Activated CD8-positive, alpha-beta memory T cell treated with anti-CD3 and anti-CD28 coated beads for 1 hour (primary cell): ENCODE measurements at places on chromosomes 13 and 19.

DNA sequence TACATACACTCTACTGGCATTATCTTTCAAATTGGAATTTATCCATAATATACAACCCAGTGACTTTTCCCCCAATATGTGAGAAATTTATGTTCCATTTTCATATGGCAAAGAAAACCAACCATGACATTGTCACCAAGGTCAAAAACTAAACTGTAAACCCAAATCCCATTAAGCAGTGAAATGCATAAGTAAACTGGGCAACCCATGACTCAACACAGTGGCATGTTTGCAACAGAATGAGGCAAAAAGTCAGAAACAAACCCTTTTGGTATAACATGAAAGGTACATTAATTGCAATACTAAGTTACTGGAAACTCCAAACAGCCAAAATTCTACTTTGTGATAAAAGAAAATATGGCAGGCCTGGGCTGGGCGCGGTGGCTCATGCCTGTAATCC is 4.9 kb downstream of the ZNF878 start:
- DNase-seq, result no peak

GRCh38 chr13:20566468-20566897 is 474 bp upstream of the IFT88 start:
- no peak for DNase-seq

GRCh38 chr19:6697291-6697690 is 23.2 kb downstream of the C3 start:
- DNase-seq, result no peak

- no peak for DNase-seq
These were observed 1.1 kb upstream of the GTF3A start for GRCh38 chr13:27423333-27423732.

GRCh38 chr13:41561170-41561569 is 103.8 kb downstream of the RGCC start:
- no peak for DNase-seq

- DNase-seq, result no peak
These were observed 73.3 kb downstream of the FGF9 start for GRCh38 chr13:21744149-21744548.

DNA sequence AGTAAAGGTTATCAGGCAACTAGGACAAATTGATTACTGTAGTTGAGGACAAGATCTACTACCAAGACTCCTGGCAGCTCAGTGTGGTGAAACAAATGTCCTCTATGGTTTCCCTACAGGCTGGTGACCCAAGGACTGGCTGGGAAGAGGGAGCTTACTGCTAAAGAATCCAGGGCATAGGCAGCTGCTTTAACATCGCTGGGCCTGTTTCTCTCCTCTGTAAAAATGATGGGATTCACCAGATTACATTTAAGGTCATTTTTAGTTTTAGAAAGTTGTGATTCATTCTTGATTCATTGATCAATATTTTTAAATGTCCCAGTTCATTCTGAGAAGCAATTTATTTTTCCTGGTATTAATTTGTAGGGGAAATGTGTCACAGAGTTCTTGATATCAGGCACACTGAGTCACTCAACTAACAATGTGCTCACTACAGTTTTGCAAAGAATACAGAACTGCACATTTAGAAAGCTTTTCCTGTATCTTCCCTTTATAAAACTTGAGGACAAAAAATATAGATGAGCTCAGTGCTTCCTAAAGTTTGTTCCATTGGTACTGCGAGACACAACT is 19.6 kb upstream of the FAM124A start:
- DNase-seq, result no peak

DNA sequence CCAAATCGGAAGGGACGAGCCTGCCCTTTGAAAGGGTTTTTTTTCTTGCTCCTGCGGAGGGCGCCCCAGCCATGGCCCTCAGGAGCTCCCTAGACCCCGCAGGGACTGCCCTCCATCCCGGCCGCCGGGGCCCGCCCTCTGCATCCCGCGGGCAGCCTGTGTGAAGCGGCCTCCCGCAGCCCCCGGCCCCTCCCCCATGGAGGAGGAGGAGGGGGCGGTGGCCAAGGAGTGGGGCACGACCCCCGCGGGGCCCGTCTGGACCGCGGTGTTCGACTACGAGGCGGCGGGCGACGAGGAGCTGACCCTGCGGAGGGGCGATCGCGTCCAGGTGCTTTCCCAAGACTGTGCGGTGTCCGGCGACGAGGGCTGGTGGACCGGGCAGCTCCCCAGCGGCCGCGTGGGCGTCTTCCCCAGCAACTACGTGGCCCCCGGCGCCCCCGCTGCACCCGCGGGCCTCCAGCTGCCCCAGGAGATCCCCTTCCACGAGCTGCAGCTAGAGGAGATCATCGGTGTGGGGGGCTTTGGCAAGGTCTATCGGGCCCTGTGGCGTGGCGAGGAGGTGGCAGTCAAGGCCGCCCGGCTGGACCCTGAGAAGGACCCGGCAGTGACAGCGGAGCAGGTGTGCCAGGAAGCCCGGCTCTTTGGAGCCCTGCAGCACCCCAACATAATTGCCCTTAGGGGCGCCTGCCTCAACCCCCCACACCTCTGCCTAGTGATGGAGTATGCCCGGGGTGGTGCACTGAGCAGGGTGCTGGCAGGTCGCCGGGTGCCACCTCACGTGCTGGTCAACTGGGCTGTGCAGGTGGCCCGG is 815 bp downstream of the MAP3K10 start:
- no peak for DNase-seq

GRCh38 chr19:3464587-3465235 is 15.6 kb downstream of the SMIM24 start:
- no peak for DNase-seq

DNA sequence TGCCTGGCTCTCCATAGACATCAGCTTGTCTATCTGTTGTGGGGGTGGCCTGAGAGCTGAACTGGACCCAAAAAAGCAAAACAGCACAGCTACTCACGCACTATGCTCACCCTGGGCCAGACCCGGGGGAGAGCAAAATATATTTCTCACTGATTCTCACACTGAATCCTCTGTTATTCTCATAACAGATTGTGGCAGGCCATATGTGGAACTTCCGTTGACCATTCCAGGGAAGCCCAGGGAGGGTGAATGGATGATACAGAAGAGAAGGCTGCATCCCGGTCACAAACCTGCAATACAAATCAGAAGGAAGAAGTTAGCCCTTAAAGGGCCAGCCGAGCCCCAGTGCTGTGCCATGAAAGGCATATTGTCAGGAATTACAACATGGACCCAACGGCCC is 362.5 kb downstream of the ZNF536 start:
- no peak for DNase-seq

- no peak for DNase-seq
These were observed 10.0 kb downstream of the CAMSAP3 start for GRCh38 chr19:7605490-7606222.

DNA sequence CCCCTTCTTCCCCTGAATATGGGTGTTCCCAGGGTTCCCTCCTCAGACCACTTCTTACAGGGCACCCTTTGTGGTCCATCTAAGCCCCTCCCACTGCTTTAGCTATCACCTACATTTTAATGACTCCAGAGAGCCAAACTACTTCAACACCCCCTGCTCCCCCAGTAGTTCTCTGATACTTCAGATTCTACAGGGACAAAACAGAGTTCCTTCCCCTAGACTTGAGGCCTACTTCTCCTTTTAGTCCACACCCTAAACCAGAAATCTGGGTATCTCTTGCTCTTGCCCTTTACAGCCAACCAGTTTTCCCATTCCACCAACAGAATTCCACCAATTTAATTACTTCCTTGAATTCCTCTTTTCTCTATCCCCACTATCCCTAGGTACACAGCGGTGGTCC is 107.2 kb downstream of the KCNRG start:
- DNase-seq, result no peak

- no peak for DNase-seq
These were observed 56.1 kb downstream of the ALOX5AP start for GRCh38 chr13:30791354-30792001.

- DNase-seq, result no peak
These were observed 86.3 kb downstream of the LRCH1 start for GRCh38 chr13:46639033-46639981.

GRCh38 chr13:41199079-41199478 is 4.7 kb upstream of the KBTBD7 start:
- no peak for DNase-seq

DNA sequence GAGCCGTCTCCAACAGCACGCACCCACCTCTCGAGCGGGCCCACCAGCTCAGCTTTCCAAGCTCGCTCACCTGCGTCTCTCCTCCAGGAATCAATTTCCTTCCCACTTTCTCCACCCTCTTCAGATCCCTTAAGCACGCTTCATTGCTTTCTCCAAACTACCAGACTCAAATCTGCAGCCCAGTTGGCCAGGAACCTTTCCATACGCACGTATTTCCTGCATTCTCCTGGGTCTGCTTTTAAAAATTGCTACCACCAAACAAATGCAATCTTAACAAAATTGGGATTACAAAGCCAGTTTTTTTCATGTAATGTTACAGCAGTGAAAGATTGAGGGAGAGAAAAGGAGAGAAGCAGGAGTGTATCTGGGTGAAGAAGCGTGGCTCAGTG is 1.5 kb downstream of the ENOX1 start:
- no peak for DNase-seq

DNA sequence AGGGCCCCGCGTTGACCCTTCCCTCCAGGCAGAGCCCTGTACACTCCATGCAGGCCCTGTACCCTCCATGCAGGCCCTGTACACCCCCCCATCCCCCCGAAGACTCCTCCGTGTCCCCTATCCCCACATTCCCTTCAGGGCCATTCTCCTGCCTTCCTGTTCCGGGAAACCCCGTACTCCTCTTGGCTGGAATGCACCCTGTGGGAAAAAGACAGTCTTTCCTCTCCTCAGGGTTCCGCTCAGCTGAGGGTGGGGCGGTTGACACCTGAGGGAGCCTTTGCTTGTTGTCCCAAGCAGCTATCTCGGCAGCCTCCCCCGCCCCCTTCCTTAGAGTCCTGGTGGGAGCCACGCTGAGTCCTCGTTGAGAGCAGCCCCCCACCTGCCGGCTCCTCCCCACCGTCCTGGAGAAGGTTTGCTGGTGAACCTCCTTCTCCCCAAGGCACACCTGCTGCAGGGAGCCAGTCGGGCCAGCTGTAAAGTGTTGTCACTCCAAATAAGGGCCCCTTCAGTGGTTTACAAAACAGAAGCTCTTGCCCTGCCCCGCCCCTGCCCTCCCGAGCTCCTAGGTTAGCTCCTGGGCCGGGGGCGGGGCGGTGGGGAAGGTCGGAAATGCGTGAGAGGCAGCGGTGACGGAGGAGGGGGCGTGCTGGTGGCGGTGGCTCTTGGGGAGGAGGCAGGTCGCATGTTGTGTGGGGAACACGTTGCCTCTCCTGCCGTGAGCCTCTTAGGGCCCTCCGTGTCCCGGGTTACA is 1.5 kb downstream of the GNA11 start:
- DNase-seq, result peak; percentile 60

- DNase-seq, result no peak
These were observed 10.0 kb upstream of the FLT3 start for GRCh38 chr13:28110414-28110813.

DNA sequence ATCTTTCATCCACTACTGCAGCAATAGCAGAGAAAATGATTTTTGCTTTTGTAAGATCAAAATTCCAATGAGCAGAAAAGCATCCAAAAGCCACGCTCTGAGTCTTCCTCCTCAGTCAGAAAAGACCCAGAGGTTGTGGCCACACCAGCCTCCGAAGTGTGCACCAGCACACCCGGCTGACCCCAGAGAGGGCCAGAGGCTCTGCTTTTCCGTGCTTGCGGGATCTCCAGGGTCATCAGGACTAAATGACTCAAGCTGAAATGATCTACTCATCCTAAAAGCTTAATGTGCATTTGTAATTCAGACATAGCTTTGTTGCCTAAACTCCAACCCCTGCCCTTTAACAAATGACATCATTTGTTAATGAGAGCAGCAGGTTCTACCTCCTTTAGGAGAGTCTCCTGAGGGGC is 16.5 kb downstream of the RXFP2 start:
- no peak for DNase-seq

GRCh38 chr13:50080911-50081678 is 65.9 kb downstream of the KCNRG start:
- DNase-seq, result no peak

- no peak for DNase-seq
These were observed 8.5 kb upstream of the QTRT1 start for GRCh38 chr19:10692673-10693264.

DNA sequence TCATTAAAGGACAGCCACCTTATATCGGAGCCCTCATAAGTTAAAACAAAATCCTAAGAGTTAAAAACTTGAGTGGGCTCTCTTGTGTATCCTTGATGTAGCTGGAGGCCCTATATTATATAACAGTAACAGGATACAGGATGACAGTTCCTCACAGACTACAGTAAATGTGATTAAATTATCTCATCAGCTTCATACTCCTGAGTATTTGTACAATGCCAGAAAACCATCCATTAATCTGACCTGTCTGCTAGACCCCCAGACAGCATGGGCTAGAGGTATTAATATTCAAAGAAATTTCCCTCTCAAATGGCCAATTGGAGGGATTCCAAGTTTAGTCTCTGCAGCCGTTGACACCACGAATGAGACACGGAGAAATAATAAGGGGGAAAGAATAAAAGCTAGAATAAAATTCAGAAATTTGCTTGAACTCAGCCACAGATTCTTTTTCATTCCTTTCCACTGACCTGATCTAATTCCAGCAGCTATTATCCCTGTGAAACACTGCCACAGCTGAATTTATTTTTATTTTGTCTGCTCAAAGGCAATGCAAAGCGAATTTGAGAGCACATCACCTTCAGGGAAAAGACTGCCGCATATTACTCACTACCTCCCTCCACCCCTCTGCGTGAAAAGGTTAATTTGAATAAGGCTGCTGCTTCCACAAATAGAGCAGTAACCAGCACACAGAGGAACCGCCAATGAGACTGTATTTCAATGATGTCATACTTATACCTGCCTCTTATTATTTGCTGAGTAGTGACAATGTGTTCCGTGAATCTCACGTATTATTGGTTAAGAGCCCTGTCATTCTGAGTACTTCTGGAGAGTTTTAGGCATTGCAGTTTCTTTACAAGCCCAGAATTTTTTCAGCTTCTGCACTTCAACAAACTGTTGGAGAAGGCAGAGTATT is 155.9 kb upstream of the KLF12 start:
- no peak for DNase-seq

GRCh38 chr13:34577051-34577450 is 365.0 kb upstream of the NBEA start:
- DNase-seq, result no peak

DNA sequence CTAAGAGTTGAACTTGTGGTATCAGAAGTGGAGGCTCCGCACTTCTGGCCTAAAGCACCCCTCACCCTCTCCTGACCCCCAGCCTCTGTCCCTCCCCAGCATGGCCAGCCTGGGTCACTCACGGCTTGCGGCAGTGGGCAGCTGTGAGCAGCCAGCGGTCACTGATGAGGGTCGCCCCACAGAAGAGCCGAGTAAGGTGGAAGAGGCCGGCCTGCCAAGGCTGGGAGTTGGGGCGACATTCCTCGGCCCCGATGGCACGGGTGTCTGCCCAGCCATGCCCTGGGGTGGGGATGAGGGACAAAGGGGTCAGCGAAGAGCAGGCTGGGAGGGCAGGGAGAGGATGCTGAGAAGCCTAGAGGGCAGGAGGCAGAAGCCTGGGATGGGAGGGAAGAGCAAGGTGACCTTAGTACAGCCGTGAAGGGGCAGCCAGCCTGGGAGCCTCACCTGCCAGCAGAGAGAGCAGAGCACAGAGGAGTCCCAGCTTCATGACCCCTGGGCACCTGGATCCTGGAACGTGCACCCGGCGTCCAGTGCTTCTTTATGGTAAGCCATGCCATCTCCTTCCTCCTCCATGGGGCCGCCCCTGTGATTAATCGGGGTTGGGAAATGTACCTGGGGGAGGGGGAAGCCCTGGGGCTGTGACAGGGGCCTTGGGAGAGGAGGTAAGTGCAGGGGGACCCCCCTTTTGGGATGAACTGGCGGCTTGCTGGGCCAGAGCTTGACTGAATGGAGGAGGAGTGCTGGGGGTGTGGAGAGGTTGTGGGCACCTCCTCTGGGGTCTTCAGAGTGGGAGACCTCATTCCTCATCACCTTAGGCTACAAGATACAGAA is 7.9 kb upstream of the KLK8 start:
- DNase-seq, result no peak
